Smooth muscle cell of bladder (primary cell): ENCODE measurements at places on chromosomes 12 and 14. TPM values are rescaled to one million over a fixed set of nuclear protein-coding genes. Genes with fewer than 3 reads are reported as not detected.

Gene SLC22A17
- 19.5 and 25.0 TPM in 2 replicates for total RNA-seq

Gene PLEKHG7
- total RNA-seq: not detected in 2 replicates

Gene BHLHE41
- 0.43 and 2.5 TPM in 2 replicates for total RNA-seq

Gene GPR68
- 9.7 and 13.3 TPM in 2 replicates for total RNA-seq

Gene LHX5
- not detected in 2 replicates for total RNA-seq

Gene POTEG
- not detected in 2 replicates for total RNA-seq

Gene MANSC4
- not detected in 2 replicates for total RNA-seq

Gene KLRB1
- total RNA-seq: under 0.01 TPM in 1 of 2 replicates, not detected in the other

Gene GYS2
- total RNA-seq: not detected in 2 replicates

Gene NRIP2
- not detected in 2 replicates for total RNA-seq

Gene MYO1H
- total RNA-seq: 0.14 TPM in 1 of 2 replicates, not detected in the other

Gene RESF1
- total RNA-seq: 10.8 and 15.3 TPM in 2 replicates

Gene EPYC
- 0.09 TPM in 1 of 2 replicates, not detected in the other for total RNA-seq

Gene CEBPE
- not detected in 2 replicates for total RNA-seq

Gene ADAMTS20
- under 0.01 TPM in 1 of 2 replicates, not detected in the other for total RNA-seq

Gene GPR65
- under 0.01 and 0.28 TPM in 2 replicates for total RNA-seq

Gene CLEC4D
- not detected in 2 replicates for total RNA-seq

Gene DCN
- total RNA-seq: 1,181 and 1,320 TPM in 2 replicates

Gene DICER1
- total RNA-seq: 25.1 and 32.1 TPM in 2 replicates

Gene PMEL
- 0.28 and 0.71 TPM in 2 replicates for total RNA-seq

Gene PRPH
- 0.28 and 0.46 TPM in 2 replicates for total RNA-seq

Gene CPNE6
- not detected in 2 replicates for total RNA-seq

Gene EP400
- 5.1 and 7.3 TPM in 2 replicates for total RNA-seq

Gene CAPS2
- total RNA-seq: 6.7 and 7.5 TPM in 2 replicates

Gene LRTM2
- not detected in 2 replicates for total RNA-seq

Gene PCED1B
- 0.57 and 1.3 TPM in 2 replicates for total RNA-seq

Gene NFYB
- total RNA-seq: 25.7 and 36.1 TPM in 2 replicates

Gene SYT1
- total RNA-seq: 1.6 and 2.0 TPM in 2 replicates

Gene GLT8D2
- 56.2 and 75.8 TPM in 2 replicates for total RNA-seq

Gene FGF23
- total RNA-seq: not detected in 2 replicates

Gene ANKRD9
- total RNA-seq: 9.2 and 17.8 TPM in 2 replicates
